AML-193 (cell line): ENCODE measurements at places on chromosomes 2 and 18.

GRCh38 chr2:191304939-191305875, 60.0 kb downstream of the MYO1B start:
- no peak for DNase-seq

DNA sequence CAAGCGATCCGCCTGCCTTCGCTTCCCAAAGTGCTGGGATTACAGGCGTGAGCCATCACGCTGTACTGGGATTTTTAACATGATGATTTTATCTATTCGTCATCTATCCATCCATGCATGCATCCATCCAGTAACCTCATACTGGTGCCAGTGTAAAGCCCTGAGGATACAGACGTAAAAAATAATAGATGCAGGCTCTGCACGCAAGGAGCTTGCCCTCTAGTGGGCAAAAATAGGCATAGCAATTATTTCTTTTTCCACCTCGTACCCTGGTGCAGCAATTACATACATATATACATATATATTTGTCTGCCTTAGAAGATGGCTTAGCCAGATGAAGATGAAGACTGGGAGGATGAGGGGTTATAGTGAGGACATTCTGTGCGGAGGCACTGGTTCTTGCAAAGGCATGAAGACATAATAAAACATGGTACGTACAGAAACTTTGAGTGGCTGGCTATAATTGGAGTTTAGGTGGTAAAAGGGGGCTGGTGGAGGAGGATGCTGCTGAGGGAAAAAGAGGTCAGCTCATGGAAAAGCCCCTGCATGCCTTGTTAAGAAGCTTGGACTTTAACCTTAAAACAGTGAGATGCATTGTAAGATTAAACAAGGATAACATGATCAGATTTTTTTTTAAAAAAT, 19.6 kb upstream of the RPIA start:
- DNase-seq = peak; percentile 68

- no peak for DNase-seq
Measured at GRCh38 chr2:221958224-221958623, 340.6 kb downstream of the PAX3 start.

DNA sequence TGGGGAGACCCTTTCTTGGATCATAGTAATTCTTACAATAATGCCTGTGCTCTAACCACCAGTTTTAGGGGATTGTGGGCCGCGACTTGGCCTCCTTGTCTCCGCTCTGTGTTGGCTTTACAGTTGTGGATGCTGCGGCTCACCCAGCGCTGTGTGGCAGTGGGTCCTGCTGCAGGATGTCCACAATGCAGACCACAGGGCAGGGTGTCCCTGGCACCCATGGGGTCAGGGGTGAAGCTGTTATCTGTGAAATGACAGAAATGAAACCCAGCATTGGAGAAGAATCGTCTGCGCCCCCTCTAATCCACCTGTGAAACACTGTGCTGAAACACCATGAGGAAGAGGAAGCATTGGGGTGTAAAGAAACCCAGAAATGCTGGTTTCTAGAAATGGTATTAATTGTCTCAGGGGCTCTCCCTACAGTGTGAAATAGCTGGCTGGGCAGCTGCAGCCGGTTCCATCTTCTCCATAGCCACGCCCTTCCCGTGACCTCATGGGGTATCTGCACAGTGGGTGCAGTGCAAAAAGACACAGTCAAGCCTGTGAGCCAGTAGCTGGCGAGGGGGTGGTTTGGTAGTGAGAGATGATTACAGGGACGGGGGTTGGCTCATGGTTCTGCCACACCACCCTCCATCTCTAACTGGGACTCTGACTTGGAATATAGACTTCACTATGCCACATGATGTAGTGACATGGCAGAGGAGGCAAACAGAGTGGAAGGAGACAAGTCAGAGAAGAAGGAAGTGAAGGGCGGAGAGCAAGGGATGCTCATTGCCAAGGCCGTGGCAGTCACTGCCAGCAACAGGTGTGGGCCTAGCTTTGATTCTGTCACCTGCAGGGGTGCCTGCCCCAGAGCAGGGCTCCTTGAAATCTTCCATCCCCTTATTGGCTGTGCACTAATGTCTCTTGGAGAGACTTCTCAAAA, 16.2 kb downstream of the INPP4A start:
- no peak for DNase-seq

DNA sequence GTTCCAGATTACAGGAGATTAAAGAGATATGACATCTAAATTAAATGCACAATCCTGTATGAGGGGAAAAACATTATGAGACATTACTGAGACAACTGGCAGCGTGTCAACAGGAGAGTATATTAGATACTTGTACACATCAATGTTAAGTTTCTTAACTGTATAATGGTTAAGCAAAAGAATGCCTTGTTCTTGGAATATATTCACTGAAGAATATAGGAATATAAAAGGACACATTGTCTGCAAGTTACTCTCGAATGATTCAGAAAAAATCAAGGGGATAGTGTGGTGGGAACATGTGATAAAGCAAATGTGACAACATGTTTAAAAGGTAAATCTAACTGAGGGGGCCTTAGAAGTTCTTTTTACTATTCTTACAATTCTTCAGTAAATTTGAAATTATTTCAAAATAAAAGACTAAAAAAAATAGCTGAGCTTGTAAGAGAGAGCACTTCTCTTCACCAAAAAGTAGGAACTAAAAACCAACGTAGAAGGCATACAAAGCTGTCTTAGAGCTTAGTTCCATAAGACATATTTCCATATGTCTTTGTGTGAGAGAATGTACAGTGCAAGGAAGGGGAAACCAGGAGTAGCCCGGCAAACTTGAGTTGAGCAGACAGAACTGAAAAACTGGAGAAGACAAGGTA, 7.5 kb downstream of the WDPCP start:
- no peak for DNase-seq

- DNase-seq = no peak
Measured at GRCh38 chr2:129709956-129710598, 269.4 kb upstream of the RAB6C start.

- DNase-seq = no peak
Measured at GRCh38 chr2:215367662-215368492, 56.0 kb downstream of the ATIC start.

DNA sequence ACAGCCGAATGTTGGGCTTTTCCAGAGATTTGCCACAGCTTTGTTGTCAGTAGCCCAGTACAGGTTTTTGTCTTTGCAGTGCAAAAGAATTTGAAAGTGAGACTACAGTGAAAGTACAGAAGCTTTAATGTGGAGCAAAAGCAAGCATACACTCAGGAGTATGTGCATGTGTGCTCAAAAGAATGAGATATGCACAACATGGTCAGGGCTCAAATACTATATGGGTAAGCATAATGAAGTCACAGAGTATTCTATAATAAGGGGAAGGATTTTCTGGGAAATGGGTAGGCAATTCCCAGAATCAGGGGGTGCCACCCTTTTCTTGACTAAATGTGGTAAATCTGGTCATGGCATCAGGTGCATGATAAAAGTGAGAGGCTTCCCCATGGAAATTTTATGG, 72.1 kb upstream of the SULT1C3 start:
- no peak for DNase-seq

DNA sequence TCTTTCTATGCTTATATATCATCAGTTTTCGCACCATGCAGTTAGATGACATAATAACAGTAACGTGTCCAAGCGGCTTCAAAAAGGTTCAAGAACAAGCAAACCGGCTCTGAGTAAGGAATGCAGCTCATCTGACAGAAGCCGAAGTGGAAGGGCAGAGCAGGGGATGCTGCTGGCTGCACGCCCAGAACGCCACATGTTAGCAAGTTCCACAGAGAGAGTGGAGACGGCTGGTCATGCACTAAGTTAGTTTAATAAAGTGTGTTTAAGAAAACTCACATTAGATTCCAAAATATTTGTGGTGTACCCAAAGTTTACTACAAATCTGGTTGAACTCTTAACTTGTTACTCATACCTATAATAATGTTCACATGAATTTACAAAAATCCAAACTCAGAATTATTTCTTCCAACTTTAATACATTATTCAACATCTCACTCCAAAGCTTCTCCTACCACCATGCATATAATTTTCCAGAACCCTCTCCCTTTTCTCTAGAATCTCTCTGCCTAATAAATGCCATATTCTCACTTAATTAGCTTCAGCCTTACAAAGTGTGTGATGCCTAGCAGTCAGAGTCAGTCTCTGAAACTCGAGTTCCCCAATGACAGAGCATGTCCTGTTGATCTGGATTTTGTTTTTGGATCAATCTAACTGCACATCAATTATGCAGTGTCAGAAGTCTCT, 170.0 kb downstream of the DNAH7 start:
- no peak for DNase-seq

DNA sequence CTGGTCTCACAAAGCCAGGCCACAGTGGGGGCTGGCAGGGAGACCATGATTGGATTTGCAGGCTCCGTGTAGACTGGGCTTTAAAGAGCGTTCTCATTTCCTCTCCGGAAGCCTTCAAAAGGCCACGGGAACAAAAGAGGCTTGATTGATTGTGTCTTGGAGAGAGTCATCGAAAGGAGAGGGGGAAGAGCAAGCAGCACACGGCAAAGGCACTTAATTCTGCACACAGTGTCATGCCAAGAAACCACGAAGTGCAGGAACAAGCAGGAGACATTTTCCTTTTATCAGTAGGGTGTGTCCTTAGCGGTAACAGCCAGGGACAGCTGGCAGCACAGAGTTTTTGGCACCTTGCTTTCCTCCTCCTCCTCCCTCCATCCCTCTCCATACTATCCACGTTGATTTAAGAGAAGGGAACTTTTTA, 47.7 kb downstream of the GLI2 start:
- DNase-seq = no peak

GRCh38 chr2:126658905-126659561, 3.1 kb downstream of the GYPC start:
- peak; percentile 66 for DNase-seq

DNA sequence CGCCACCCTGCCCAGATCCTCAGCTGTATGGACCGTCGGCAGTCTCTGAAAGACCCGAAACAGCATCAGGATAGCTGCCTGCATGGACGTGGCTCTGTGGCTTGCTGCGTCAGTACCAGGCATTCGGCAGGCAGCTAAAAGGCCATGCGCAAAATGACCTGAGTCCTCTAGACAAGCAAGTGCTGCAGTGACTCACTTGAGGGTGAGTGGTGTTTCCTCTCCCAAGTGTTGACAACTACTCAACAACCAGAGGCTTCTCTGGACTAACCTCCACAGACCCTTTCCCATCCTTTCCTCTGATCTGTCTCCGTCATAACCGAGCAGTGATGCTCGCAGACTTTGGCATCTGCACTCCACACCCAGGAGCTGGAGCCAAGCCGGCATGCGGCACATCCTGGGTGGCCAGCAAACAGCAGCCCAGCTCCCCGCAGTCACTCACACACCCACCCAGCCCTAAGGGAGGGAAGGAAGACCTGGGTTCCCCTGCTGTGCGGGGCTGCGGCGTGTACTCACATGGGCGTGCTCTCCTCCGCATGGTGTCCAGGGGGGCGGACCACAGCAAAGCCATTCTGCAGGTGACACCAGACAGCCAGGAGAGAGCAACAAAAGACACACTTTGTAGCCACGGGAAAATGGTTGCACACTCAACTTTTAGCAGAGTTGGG, 239.3 kb downstream of the TWIST2 start:
- DNase-seq = no peak

GRCh38 chr2:133841900-133842299, 273.6 kb upstream of the NCKAP5 start:
- DNase-seq = no peak

DNA sequence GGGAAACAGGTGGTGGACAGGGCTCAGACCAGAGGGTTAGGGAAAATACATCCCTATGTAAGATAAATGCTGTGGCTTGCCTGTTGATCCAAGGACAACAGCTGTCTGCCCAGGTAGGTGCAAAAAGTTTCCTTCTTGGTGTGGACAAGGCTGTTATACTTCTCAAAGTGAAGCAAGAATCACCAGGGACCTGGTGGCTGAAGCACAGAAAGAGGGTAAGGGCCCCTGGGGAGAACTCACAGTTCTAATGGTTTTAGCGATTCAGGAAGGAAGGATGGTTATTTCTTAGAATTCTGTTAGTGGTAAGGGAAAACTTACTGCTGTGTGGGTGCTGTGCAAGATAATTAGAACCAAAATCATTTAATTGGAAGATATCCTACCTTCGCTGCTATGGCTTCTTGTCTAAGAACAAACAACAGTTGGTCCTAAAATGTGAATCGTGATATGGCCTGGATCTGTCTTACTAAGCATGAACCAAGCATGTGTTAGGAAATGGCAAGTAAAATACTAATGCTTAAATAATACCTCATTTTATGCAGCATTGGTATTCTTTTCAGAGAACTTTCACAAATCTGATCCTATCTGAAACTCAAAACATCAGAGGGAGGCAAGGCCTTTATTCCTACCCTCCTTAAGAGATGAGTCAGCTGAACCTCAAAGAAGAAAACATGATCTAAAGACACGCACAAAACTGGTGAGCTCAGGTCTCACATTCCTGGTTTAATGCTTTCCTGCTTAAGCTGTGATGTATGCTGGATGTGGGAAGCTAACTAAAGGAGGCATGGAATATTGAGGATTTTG, 159.2 kb upstream of the THUMPD2 start:
- DNase-seq = no peak

DNA sequence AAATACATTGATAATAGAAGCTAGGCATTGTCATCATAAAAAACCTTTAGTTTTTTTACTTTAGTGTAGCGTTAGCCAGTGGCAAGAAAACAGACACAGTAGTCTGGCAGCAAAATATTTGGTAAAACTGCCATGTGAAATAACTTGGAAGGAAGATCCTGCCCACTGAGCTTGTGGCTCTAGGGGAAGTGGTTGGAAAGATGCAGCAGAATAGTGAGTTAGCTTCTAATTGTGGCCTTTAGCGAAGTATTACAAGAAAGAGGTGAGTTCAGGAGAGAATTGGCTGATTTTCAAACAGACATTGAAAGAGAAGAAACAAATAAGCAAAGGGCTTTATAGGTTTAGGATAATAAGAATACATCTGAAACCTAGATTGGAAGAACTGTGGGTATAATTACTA, 1887.8 kb upstream of the CELF4 start:
- DNase-seq = no peak

- DNase-seq = no peak
Measured at GRCh38 chr2:165891345-165891744, 62.2 kb downstream of the TTC21B start.

DNA sequence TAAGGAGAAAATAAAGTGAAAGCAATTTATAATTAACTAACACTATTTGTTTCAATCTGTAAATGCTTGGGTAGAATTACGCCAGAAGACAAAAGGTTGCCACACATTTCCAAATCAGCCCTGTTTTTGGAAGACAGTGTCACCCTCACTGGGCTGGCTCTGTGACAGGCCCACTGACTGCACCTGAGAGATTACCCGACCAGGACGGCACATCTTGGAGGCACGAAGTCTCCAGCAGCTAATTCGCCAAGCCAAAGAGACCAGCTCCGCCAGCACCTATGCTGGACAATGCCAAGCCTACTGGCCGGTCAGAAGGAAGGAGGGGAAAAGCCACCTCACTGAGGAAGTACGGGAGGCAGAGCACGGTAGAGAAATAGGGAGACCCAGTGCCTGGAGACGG, 61.9 kb downstream of the CYB5A start:
- DNase-seq = no peak

DNA sequence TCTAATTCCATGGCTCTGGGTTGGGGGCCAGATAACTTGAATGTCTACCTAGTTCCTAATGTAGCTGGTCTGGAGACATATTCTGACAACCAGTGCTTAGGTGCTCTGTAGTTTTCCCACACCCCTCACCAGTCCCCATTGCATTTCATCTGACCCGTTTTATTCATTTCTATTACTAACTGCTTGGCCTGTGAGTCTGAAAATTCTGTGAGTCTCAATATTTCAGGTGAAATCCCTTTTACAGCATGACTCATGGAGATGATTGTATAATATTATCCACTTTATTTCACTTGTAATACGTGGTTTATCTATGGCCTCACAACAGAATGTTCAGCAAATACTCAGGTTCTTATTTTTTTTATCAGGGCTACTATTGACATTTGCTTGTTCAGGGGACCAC, 103.7 kb upstream of the UGP2 start:
- DNase-seq = no peak
